ENCODE measurements at places on chromosomes 16 and 17. TPM values are rescaled to one million over a fixed set of nuclear protein-coding genes. Genes with fewer than 3 reads are reported as not detected.

DNA sequence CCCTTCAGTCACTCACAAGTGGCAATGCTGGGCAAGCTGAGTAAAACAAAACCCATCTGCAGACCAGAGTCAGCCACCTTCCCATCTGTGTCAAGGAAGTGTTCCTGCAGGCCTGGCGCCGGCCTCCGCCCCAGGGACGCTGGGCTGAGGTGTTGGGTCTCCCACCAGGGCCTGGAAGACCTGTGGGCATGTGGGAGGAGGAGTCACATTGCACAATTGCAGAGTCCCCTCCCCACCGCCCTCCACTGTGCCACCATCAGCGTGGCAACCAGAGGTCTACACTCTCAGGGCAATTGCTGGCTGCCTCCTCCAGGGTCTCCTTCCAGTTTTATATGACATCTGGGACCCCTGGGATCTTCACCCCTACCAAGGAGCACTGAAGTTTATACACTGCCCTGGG is 3.0 kb upstream of the MYO15A start:
- H3K4me3 ChIP-seq, result no peak overlapping the region
- no peak overlapping the region for H3K27ac ChIP-seq
- H3K4me1 ChIP-seq, result no peaks in the 10 kb centered on the region
- no peaks in the 10 kb centered on the region for H3K27me3 ChIP-seq

DNA sequence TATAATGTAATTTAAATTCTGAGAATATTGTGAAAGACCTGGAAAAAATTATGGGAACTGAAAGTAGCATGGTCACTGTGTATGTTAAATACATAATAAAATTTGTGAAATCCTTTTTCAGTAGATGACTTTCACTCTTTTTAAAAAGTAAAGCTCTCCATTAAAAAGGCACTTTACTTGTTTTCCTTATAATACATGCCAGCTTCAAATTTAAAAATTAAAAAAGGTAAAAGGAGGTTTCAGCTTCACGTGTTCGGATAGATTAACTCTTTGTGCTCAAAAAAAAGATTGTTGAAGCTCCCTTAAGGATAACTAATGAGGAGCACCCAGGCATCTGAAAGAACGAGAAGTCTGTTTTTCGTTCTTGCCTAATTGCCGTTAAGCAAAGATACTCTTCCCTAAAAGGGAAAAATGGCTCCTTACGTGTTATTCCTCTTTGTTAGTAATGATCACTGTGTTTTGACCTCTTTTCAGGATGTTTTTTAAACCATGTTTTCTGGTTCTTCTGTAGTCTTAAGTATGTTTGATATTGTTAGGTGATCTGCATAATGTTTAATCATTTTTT is 87.8 kb downstream of the TUBD1 start:
- no peak for DNase-seq
- no peak overlapping the region for H3K27ac ChIP-seq
- no peak overlapping the region for H3K4me3 ChIP-seq
- no peaks in the 10 kb centered on the region for H3K36me3 ChIP-seq

- H3K27me3 ChIP-seq, result no peaks in the 10 kb centered on the region
- peak; percentile 34 for DNase-seq
- H3K4me3 ChIP-seq, result peak overlapping the region; percentile 92
- no peak overlapping the region for H3K27ac ChIP-seq
- peaks cover 3% of the 10 kb centered on the region for H3K4me1 ChIP-seq
Observed at GRCh38 chr17:54901230-54901822, 674 bp downstream of the TOM1L1 start.

DNA sequence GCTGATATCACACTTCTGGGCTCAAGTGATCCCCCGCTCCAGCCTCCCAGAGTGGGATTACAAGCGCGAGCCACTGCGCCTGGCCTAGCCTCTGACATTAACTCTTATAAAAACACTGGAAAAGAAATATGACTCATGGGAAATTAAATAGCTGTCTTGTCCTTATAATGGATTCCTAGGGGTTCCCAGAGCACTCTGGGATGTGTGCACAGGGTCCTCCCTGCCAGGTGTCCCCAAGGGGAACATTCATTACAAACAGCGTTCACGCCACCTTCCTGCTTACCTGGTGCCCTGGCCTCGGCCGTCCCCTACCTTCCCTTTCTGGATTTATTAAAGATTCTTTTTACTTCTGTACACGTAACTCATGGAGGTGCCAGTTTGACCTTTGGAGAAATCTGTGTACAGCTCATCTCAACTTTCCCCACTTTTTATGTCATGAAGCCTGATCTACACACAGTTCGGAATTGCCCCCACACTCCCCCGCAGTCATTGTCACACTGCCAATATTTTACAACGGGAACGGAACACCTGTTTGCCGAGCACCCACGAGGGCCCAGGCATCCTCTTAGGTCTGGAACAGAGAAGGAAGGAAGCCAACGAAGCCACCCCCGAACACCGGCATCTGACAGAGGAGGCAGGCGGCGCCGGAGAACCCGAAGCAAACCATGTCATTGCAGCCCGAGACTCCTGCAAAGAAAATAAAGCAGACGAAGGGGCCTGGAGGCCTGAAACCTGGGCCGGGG is 39.7 kb upstream of the MEAK7 start:
- no peaks in the 10 kb centered on the region for H3K36me3 ChIP-seq
- no peak for DNase-seq
- H3K4me1 ChIP-seq, result no peaks in the 10 kb centered on the region
- H3K27me3 ChIP-seq, result no peaks in the 10 kb centered on the region
- no peak overlapping the region for H3K4me3 ChIP-seq

NME4 gene
- total RNA-seq, result 319 TPM

GRCh38 chr16:85755929-85756768 is 5.3 kb upstream of the C16orf74 start:
- H3K36me3 ChIP-seq, result no peaks in the 10 kb centered on the region
- no peak overlapping the region for H3K4me3 ChIP-seq
- no peaks in the 10 kb centered on the region for H3K4me1 ChIP-seq
- no peak for DNase-seq

BCO1 gene
- not detected for total RNA-seq

GPR139 gene
- not detected for total RNA-seq

DNA sequence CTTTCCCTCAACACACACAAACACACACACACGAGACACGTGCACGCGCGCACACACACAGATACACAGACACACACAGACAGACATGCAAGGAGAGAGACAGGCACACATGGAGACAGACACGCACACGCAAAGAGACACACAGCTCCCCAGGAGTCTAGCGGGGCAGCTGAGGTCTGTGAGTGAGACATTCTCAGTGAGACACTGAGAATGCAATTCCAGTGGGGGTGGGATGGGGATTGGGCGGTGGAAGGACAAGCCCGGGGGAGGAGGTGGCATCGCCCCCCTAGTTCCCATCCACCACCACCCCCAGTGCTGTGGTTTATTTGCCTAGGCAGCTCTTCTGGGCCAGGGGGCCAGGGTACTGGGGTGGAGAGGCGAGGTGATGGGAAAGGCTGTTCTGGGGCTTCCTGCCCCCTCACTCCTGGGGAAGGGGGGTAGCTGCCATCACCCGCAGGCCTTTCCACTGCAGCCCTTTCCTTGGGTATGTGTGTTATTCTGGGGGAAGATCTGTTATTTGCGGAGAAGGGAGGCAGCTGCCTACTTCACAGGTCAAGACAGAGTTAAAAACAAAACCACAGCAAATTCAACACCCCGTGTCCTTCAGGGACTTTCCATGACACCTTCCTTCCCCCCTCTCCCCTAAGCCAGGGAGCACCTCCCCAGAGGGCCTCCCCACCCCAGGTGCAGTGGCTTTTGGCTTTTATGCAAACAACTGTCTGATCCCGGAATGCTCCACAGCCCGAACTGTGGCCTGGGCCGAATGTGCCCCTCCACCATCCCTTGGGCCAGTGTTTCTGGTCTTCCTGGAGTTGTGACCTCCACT is 18.0 kb downstream of the GRB7 start:
- H3K27ac ChIP-seq, result no peak overlapping the region
- DNase-seq, result peak; percentile 34
- no peaks in the 10 kb centered on the region for H3K27me3 ChIP-seq
- H3K4me1 ChIP-seq, result peaks cover 2% of the 10 kb centered on the region

FBXW10B gene
- not detected for total RNA-seq

C16orf86 gene
- total RNA-seq, result 1.5 TPM

CES5A gene
- not detected for total RNA-seq

DNA sequence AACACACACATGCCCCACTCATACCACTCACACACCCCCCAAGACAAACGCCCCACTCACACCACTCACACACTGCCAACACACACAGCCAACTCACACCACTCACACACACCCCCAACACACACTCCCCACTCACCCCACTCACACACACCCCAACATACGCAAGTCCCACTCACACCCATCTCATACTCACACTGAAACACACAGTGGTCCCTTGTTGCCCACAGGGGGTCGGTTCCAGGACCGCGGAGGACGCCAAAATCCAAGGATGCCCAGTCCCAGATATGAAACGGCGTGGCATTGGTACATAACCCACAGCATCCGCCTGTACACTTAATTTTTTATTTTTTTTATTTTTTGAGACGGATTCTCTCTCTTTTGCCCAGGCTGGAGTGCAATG is 20.9 kb downstream of the RNF213 start:
- H3K27ac ChIP-seq, result no peak overlapping the region
- H3K27me3 ChIP-seq, result no peaks in the 10 kb centered on the region
- no peak overlapping the region for H3K4me3 ChIP-seq

CCL14 gene
- total RNA-seq, result not detected

GRCh38 chr17:29495011-29495410 is 71.8 kb downstream of the ABHD15 start:
- no peak overlapping the region for H3K4me3 ChIP-seq
- H3K4me1 ChIP-seq, result no peaks in the 10 kb centered on the region
- H3K36me3 ChIP-seq, result peaks cover 73% of the 10 kb centered on the region
- no peaks in the 10 kb centered on the region for H3K27me3 ChIP-seq
- H3K27ac ChIP-seq, result no peak overlapping the region

RNF213 gene
- 32.5 TPM for total RNA-seq

GRCh38 chr16:15866451-15866850 is 9.6 kb upstream of the MYH11 start:
- no peaks in the 10 kb centered on the region for H3K4me1 ChIP-seq
- DNase-seq, result no peak
- H3K36me3 ChIP-seq, result peaks cover 35% of the 10 kb centered on the region
- H3K27ac ChIP-seq, result no peak overlapping the region
- H3K4me3 ChIP-seq, result no peak overlapping the region
- H3K27me3 ChIP-seq, result no peaks in the 10 kb centered on the region

IGF2BP1 gene
- 434 TPM for total RNA-seq

- no peaks in the 10 kb centered on the region for H3K27me3 ChIP-seq
- no peak for DNase-seq
- peaks cover 4% of the 10 kb centered on the region for H3K36me3 ChIP-seq
- H3K4me3 ChIP-seq, result no peak overlapping the region
- H3K4me1 ChIP-seq, result no peaks in the 10 kb centered on the region
Observed at GRCh38 chr16:81500833-81501521, 56.4 kb downstream of the CMIP start.

DNA sequence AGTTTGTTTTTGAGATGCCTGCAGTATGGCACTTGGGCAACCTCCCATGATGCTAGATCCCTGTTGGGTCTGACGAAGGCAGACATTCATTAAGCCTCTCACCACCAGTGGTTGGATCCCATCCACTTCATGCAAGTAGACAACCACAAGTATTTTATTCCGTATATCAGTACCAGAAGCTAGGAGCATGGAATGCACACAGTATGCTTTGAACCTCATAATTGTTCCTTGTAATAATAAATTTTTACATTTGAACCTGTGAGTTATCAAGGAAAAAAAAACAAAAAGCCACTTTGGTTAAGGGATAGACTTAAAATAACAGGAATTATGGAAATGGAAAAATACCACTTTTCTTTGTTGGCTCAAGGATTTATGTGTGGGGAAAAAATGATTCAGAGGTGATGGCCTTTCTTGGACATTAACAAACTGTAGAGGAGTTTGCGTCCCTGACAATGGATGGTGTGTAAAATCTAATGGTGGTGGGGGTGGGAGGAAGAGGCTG is 107.1 kb upstream of the KCNJ16 start:
- H3K27ac ChIP-seq, result no peak overlapping the region
- no peaks in the 10 kb centered on the region for H3K36me3 ChIP-seq
- H3K4me3 ChIP-seq, result no peak overlapping the region
- DNase-seq, result no peak
- H3K27me3 ChIP-seq, result no peaks in the 10 kb centered on the region

CCDC92B gene
- 8.0 TPM for total RNA-seq

DNA sequence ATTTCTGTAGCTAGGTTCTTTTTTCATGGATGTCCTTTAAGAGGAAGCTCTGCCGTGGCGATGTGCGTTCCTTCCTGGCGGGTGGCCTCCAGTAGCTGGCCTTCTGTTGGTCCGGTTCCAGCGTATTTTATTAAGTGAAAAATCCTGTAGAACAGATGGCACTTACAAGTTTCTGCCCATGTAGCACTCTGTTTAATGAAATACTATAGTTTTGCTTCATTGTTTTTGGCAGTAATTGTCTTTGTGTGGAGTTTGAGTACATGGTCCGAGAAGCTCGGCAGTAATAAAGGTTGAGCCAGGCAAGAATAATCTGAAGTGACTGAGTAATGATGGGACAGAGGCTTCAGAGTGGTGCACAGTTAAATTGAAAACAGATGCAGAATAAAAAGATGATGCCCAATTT is 20.4 kb downstream of the USP10 start:
- H3K27me3 ChIP-seq, result no peaks in the 10 kb centered on the region
- H3K36me3 ChIP-seq, result peaks cover 26% of the 10 kb centered on the region
- no peak for DNase-seq
- no peak overlapping the region for H3K4me3 ChIP-seq
- H3K4me1 ChIP-seq, result peaks cover 5% of the 10 kb centered on the region
- H3K27ac ChIP-seq, result no peak overlapping the region

DNA sequence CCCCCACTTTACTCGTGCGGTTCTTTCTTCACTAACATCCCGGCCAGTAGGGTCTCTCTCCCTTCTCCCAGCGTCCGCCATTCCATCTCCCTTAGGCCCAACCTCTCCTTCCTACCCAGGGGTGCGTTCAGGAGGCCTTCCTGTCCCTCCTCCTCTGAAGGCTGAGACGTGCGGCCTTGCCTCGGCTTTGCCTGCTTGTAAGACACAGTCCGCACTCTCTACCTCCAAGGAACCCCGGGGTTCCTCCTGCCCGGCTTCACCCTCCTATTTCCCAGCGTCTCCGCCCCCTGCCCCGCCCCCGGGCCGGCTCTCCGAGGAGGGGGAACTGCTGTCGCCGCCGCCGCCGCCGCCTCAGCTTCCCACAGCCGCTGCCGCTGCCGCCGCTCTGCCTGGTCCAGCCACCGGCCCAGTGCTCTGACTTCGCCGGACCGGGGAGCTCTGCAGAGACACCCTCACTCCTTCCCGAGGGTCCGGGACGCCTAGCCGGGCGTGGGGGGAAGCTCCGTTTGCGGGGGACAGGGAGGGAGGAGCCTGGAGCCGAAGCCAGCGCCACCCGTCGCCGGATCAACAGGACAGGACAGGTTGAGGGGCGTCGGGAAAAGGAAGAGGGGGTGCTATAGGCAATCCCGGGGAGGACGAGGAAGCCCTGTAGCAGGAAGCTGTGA is 1.2 kb upstream of the FGF11 start:
- no peak overlapping the region for H3K27ac ChIP-seq
- H3K4me1 ChIP-seq, result no peaks in the 10 kb centered on the region

CCL17 gene
- not detected for total RNA-seq
